Activated CD4-positive, alpha-beta T cell treated with anti-CD3 and anti-CD28 coated beads, Interleukin-2, amount 50 U/mL, for 1 hour (primary cell): ENCODE measurements at places on chromosomes 4 and X.
A peak's percentile ranks its signal among the peaks of the same experiment; 100 is the strongest.

GRCh38 chrX:68927178-68927577, 98.4 kb downstream of the EFNB1 start:
- no peak for DNase-seq

DNA sequence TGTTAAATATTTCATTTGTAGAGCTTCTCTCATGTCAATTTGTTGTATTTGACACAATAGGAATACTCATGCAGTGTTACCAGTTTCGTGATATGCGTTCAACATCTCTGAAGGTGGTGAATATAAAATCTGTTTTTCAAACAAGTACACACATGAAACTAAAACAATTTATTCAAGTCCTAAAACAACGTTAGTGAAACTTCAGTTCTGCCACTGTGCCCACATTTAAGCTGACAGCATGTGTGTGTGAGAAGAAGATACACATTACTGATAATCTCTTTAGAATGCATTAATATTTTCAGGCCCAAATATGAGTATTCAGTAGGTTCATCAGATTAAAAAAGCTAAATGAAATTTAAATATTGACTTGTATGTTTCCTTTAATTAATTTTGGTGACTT, 21.7 kb downstream of the GAB1 start:
- DNase-seq, result no peak

GRCh38 chr4:123846561-123846960, 450.0 kb downstream of the SPRY1 start:
- DNase-seq, result no peak

DNA sequence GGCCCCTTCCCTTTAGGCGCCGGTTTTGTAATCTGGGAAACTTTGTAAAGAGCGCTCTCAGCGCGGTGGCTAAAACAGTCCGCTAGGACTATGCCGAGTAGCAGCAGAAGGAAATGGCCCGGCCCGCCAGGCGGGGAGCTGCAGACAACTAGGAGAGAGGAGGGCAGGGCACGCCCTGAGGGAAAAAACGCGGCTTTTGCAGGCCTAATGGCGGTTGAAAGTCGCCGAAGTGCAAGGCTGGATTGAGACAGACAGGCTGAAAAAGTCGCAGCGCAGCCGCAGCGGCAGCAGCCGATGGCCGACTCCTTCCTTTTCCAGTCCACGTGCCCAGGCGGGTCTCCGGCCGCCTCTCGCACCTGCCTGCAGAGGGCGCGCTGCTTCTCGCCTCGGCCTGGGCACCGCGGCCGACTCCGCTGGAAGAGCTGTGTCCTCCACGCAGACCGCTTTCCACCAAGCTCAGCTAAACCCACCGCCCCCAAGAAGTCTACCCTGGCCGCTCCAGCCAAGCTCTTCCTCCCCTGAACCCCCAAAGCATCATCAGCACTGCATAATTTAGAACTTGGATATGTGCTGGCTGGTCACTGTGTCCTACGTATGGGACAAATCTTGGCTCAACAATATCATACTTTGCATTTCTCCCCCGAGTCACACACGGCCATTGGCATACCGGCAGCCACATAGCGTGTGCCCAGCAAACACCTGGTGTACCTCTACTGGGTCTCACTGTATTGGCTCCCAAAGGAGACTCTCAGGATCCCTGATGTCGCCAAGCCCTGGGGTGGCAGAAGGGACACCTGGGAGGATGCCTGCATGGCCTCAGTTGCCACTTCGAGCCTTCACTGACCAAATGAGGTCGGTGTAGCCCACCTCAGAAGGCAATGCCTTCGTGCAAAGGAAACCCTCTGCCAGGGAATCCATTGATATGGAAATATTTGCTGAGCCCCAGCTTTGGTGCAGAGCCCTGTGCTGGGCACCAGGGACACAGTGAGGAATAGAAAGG, 14.5 kb downstream of the SLC25A5 start:
- DNase-seq, result peak; percentile 55

DNA sequence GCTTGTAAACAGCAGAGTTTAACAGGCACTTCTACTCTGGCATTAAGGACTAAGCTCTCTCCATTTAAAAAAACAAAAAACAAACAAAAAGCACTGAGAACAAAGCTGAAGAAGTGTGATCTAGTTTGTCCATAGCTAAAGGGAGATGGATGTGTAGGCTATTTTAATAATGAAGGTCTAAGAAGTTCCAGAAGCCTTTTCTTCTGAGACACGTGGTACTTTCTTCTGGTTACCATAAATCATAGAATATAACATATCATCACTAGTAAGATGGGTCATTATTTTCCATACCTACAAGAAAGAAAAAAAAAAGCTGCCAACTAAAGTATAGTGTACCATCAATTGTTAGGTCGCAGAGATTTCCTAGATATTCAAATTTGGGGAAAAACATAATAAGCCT, 722 bp upstream of the NBDY start:
- no peak for DNase-seq

GRCh38 chrX:151902813-151903591, 9.7 kb upstream of the MAGEA4 start:
- no peak for DNase-seq

- no peak for DNase-seq
Measured at GRCh38 chr4:164799410-164799809, 45.5 kb downstream of the SMIM31 start.
